ENCODE measurements at places on chromosomes 7 and 10.

- DNase-seq: peak; percentile 27
These were observed 450.0 kb downstream of the SUGCT start for GRCh38 chr7:40584667-40585433.

DNA sequence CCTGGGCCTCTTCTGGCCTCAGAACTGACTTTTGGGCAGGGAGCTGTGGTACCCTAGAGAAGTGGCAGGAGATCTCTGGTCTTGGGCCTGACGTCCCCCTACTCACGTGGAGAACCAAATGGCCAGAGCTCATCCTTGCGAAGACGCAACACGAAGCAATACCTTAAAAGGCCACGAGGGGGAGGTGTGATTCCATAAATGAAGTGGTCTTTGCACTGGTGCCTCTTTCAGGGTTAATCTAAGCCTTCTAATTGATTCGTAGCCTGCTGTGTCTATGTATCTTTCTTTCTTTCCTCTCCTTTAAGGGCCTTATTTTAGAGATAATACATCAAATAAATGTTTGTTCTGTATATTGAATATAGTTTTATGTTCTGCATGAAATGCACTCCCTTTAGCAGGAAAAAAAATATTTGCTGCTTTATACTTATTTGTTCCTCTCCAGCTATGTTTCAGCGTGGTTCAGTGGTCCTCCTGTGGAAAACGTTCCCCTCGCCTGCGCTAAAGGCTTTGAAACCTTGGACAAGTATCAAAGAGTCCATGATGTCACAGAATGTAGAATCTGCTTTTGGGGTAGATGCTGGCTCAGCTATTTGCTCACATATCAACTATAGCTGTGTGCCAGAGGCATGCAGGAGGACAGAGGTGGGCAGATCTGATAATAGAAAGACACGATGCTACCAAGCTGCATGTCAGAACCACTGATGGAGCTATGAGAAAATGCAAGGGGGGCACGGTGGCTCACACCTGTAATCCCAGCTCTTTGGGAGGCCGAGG, 41.0 kb downstream of the STRA8 start:
- peak; percentile 2 for DNase-seq

GRCh38 chr10:52778511-52779392, 6.2 kb upstream of the MBL2 start:
- DNase-seq: no peak

GRCh38 chr10:14623931-14624330, 150.8 kb downstream of the FAM107B start:
- DNase-seq: no peak

- DNase-seq: no peak
These were observed 336.6 kb upstream of the MEOX2 start for GRCh38 chr7:16023046-16023445.

GRCh38 chr10:6363511-6363910, 160.8 kb downstream of the PFKFB3 start:
- DNase-seq: no peak

DNA sequence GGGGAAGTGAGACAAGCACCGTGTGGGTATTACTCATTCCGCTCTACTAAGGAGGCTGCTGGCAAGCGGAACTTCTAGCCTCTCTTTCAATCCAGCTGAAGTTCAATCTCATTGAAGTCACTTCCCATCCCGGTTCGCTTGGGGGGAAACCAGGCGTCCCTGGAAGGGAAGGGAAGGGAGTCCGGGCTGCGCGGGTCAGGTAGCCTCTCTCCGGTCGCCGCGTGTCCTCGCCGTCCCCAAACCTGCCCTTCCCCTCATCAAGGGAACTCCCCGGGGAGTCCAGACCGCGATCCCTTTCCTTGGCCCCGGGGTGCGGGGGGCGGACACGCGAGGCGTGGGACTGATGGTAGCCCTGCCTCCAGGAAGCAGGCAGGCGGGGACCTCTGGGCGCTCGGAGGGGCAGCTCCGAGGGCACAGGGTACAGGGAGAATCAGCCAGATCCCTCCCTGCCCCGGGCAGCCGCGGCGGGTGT, 598 bp upstream of the ZEB1 start:
- peak; percentile 61 for DNase-seq

DNA sequence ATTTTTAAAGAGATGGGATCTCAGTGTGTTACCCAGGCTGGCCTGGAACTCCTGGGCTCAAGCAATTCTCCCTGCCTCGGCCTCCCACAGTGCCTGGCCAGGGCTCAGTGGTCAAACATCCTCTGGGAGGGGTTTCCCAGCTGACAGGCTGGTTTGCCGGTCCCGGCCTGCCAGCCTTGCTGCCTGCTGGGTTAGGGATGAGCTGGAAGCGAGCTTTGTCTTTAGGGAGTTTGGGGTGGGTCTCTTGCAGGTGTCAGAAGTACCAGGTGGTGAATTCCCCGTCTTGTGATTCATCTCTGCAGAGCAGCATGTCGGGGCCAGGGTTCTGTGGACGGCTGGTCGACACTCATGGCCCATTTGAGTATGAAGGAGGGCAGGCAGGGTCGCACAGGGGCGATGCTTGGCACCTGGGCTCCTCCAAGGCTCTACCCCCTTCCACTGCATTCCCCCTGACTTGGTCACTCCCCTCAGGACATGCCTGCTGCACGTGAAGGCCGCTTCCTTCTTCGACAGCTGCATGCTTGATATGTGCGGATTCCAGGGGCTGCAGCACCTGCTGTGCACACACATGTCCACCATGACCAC, 30.3 kb downstream of the ZAN start:
- DNase-seq: no peak

DNA sequence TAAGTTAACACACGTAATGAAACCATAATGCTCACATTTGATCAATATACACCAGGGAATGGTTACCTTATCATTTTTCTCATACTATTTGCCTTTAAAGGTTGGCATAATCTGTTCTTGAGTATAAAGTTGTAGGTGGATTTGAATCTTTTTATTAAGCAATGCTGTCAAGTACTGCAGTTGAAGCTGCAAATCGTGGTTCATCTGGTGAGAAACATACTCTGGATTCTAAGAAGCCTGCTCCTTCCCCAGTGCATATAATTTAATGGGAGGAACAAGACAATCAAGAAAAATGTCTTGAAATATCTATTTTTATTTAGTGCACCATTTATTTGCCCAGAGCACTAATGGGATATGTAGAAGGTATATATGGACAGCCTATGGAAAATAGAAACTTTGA, 68.7 kb upstream of the DLX6 start:
- no peak for DNase-seq

GRCh38 chr10:97760461-97761257, 11.1 kb downstream of the SFRP5 start:
- no peak for DNase-seq

DNA sequence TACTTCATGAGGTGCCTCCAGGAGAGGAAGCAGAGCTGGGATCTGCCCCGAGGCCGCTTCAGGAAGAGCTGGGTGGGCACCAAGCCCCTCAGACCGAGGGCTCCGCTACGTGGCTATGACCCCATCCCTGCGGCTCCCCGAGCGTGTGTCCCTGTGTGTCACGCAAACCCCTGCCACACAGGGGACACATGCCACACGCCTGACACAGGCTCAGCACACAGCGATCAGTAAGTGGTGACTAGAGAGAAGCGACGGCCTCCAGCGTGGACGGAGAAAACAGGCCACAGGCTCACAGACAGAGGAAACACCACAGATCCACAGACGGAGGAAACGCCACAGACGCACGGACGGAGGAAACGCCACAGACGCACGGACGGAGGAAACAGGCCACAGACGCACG, 18.5 kb downstream of the DIP2C start:
- DNase-seq: no peak

DNA sequence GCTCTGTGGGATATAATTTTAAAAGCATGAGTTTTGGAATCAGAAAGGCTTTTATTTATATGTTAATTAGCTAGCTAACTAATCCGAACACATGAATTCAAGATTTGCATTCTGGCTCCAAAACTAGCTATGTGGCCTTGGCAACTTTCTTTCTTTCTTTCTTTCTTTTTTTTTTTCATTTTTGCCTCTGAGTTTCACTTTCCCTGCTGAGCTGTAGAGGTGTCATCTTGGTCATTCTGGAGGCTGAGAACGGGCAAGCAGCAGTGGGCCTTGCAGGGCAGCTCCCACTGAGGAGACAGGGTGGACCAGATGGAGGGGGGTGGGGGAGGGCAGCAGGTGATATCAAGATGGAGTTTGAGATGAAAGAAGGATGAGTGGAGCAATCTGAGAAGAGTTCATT, 24.8 kb upstream of the SFMBT2 start:
- DNase-seq: no peak

GRCh38 chr7:84092207-84092606, 102.4 kb downstream of the SEMA3A start:
- no peak for DNase-seq

DNA sequence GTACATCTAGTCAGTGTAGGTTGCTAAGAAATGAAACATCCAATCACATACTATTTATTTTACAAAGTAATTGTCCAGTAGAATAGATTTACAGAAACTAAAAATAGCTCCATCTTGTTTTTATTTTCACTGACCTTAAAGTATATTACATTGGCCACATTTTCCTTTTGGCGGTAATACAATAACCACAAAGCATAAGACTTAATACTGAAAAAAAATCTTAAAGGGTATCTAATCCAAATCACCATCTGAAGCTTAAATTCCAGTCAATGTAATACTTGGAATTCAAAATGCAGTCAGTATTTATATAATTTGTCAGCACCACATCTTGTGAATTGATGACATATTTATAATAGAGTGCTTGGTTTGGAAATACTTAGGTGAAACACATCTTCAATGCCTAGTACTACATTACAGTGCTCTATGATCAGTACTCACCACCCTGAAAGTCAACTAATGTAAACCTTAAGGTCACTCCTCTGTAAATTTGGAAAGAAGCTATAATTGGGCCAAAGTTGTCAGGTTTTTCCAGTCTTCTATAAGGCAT, 8.9 kb downstream of the ANKMY2 start:
- DNase-seq: no peak

DNA sequence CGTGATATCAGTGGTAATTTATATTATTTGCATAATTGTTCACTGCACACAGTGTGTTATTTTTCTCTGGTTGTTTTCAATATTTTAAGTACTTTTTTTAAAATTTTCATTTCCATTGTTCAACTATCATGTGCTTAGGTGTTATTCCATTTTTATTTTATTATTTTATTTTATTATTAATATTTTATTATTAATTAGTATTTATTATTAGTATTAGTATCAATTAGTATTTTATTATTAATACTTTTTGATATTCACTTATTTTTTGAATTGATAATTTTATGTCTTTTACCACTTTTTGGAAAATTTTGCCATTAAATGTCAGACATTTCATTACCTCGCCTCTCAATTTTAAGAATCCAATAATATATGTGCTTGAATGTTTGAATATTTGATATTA, 593.8 kb upstream of the GRM3 start:
- DNase-seq: no peak

DNA sequence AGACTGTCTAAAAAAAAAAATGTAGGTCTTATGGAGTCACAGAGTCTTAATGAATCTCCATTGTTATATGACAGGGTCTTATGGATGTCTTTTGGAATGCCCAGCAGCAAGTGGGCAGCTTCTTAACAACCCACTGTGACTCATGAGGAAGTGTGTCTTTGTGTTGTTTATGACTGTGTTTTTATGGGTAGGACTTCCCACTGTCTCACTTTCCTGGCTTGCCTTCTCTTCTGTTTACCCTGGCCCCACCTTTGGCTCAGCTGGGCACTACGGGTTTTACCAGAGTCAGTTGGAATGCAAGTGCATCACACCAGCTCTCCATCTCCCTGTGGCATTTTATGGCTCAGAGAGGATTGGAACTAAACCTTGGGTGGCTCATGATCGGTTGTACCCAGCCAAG, 580.5 kb downstream of the AUTS2 start:
- peak; percentile 67 for DNase-seq

DNA sequence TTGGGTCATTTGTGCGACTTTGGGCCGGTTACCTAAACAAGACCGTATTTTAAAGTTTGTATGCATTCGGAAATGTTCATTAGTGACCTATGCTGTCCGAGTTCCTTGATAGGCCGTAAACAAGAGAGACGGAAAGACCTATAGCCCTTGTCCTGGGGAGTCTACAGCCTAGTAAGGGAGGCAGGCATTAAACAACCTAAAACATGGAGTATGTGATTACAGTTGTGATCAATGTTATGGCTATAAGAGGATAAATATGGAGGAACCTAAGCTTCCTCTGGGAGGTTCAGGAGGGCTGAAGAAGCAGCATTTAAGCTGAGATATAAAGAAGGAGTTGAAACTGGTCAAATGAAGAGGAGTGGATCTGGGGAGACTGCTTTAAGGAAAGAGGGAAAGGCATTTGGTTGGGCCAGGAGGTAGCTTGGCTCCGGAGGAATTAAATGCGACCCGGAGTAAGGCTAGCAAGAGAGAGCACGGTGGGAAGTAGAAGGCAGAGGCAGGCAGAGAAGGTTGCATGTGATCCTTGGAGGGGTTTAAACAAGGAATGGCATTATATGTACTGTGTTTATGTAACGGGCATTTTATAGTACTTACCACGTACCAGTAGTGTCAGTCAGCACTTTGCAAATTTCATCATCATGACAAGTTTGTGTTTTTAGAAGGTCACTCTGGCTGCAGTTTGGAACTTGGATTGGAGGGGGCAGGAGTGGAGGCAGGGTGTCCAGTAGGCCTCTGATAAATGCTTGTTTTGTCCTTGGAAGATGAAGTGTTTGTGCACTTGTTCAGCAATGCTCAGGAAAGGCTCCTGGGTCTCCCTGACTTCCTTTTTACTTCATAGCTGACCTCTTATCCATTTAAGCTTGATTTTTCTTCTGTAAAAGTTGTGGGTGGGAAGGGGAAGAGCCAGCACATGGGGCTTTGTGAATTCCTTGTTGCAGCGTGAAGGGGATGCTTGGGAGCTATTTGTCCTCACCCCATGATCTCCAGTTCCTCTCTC, 1.0 kb upstream of the AVPI1 start:
- DNase-seq: peak; percentile 18

- DNase-seq: no peak
These were observed 15.2 kb downstream of the SRI start for GRCh38 chr7:88204525-88205110.

- no peak for DNase-seq
These were observed 115.0 kb downstream of the TAF3 start for GRCh38 chr10:7933262-7933661.

- no peak for DNase-seq
These were observed 235.9 kb upstream of the CSTF2T start for GRCh38 chr10:51935341-51935740.

DNA sequence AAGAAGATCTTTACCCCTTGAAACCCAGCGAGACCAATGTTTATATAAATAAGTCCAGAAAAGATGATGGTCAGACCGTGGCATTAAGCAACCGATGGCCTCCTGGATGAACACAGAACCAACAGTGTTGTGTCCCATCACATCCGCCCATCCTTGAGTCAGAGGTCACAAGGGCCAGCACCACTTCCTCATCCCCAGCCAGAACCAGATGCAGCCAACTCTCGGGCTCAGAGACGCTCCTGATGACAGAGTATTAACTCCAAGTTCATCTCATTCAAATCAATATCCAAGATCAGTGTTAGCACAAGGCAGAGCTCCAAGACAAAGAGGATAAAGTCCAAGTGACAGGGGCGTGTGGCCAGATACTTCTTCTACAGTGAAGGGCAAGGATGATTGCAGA, 63.5 kb downstream of the FAM53B start:
- no peak for DNase-seq

- DNase-seq: no peak
These were observed 99.3 kb downstream of the KAT6B start for GRCh38 chr10:74925708-74926107.

- DNase-seq: no peak
These were observed 82.0 kb downstream of the BMS1 start for GRCh38 chr10:42864575-42864974.
